Hematopoietic multipotent progenitor cell treated with erythropoietin and hydrocortisone succinate and interleukin-3 and kit ligand, for 17 days (in vitro differentiated cells): ENCODE measurements at places on chromosomes 7 and 10.

- no peak for DNase-seq
Measured at GRCh38 chr10:117223693-117224430, 17.1 kb upstream of the SLC18A2 start.

DNA sequence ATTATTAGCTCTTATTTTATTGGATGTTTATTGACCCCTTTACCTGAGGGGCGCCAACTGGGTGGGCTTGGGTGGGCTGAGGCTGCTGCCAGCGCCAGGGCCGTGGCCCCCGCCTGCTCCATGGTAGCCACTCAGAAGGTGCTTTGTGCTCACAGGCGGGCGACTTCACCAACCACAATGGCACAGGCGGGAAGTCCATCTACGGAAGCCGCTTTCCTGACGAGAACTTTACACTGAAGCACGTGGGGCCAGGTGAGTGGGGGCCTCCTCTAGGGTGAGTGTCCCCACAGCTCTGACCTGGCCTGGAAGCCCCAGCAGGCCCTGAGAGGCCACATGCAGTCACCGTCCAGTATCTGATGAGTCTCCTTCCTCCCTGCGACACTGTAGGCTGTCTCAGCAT lies 4.1 kb downstream of the PPIF start:
- no peak for DNase-seq

GRCh38 chr7:38773430-38773829 lies 135.6 kb downstream of the VPS41 start:
- no peak for DNase-seq

- no peak for DNase-seq
Measured at GRCh38 chr7:50821457-50822008, 38.8 kb upstream of the GRB10 start.

GRCh38 chr7:105454921-105455320 lies 66.2 kb upstream of the SRPK2 start:
- no peak for DNase-seq

DNA sequence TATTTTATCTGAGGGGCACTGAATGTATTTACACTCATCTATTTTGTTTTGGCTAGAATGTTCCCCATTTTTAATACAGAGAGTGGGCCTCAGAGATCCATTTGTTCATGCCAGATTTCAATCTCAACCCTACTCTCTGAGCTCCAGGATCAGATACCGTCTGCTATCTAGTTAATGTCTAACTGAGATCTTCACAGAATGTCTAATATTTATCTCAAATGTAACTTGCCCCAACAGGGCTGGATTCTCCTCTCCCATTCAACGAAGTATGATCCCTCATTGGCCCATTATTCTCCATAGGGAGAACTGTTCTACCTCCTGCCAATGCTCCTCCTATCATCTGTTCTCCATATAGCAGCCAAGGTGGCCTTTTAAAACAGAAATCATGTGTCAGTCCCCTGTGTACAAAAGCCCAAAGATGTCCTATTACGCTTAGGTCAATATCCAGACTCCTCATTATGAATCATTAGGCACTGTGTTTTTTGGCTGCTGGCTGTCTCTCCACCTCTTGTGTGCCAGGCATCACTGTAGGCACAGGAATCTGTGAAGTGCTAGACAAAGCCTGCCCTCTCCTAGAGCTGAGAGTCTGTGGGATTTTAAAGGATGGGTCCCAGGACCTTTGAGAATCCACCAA lies 169.3 kb upstream of the AGK start:
- no peak for DNase-seq
